Pancreas (tissue), 10 donors: ENCODE measurements at places on chromosomes 13 and 19.

DNA sequence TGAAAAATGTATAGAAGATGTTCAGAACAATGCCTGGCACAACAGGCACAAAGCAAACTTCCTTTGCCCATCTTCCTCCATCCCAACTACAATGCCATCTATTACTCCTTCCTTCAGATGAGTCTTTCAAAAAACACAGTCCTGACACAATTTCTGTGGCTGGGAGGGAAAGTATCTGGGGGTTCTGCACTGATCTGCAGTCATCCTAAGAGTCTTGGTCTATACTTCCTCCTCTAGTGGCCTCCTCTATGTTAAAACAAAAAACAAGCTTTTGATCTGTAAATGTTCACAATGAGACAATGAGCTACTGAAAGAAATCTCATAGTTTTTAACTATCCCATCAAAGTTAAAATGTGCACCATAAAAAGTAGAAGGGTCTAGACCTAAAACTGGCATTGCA, 44.8 kb downstream of the USP12 start:
- DNase-seq: no peak
- no peak overlapping the region for H3K27ac ChIP-seq
- H3K4me3 ChIP-seq: no peak overlapping the region

- no peaks in the 10 kb centered on the region for H3K36me3 ChIP-seq
- H3K4me1 ChIP-seq: no peaks in the 10 kb centered on the region
- no peak for DNase-seq
- no peak overlapping the region for H3K27ac ChIP-seq
- H3K27me3 ChIP-seq: no peaks in the 10 kb centered on the region
These were observed 814.7 kb downstream of the PCDH9 start for GRCh38 chr13:66415444-66415843.

DNA sequence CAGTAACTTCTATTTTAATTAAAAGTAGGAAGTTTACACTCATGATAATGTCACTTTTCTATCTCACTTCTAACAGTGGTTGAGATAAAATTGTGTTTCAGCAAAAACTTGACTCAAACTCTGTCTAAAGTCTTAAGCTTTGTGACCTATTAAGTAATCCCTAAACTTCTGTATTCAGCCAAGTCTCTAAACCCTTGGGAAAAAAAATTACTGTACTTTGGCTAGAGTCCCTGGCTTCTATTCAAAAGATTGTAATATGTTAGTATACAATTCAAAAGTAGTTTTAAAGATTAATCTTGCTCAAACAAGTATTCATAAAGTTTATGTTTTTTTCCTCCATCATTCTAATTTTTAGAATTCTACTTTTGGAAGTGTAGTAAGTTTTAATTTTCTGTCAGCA, 1248.8 kb downstream of the UQCRFS1 start:
- H3K36me3 ChIP-seq: no peaks in the 10 kb centered on the region
- H3K4me1 ChIP-seq: peaks cover 3% of the 10 kb centered on the region
- no peak for DNase-seq
- H3K27me3 ChIP-seq: no peaks in the 10 kb centered on the region
- H3K27ac ChIP-seq: no peak overlapping the region

DNA sequence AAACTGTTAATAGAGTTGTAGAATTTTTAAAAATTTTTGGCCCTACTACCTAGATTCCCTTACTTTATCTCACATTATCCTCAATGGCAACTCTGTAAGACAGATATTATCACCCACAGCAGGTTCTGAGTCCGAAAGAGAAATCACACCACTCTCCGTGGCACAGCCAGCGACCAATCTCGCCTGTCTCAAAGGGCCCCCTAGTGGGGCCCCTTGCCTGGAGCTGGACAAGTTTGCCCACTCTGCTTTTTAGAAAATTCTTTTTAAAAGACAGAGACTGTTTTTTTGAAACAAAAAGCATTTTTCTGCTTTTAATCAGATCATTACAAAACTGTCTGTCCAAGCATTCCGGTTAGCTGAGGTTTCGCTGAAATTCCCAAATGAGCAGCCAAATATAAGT, 21.7 kb downstream of the PHF11 start:
- no peak for DNase-seq
- peaks cover 2% of the 10 kb centered on the region for H3K36me3 ChIP-seq
- H3K27me3 ChIP-seq: no peaks in the 10 kb centered on the region
- H3K4me3 ChIP-seq: no peak overlapping the region

- no peaks in the 10 kb centered on the region for H3K27me3 ChIP-seq
- no peak for DNase-seq
- no peaks in the 10 kb centered on the region for H3K4me1 ChIP-seq
- H3K36me3 ChIP-seq: no peaks in the 10 kb centered on the region
- no peak overlapping the region for H3K4me3 ChIP-seq
- H3K27ac ChIP-seq: no peak overlapping the region
These were observed 5.4 kb upstream of the JSRP1 start for GRCh38 chr19:2261438-2262172.
